ENCODE measurements at places on chromosomes 2 and 18.

- peak; percentile 40 for DNase-seq
Measured at GRCh38 chr2:86225581-86225980, 26.3 kb downstream of the MRPL35 start.

DNA sequence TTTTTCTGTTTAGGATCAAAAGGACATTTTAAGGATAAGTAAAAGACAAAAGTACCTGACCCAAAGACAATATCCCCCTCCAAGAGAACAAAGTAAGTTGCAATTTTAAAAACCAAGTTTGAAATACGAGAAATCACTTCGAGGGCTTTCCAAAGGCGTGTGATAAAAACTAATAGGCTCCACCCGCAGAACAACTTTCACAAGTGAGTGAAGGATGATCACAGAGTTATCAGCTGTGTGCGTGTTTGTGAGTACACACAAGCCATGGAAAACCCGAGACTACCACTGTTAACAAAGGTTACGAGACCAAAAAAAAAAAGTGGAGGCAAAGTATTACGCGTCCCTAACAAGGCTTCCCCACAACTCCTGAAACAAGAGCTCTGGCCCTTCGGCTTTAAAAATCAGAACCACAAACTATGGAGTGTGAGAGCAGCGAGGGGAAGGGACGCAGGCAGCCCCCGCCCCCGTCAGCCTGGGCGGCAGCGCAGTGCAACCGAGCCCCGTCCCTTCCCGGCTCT, 719 bp downstream of the SMAD2 start:
- no peak for DNase-seq

- no peak for DNase-seq
Measured at GRCh38 chr2:217177720-217178119, 317.9 kb upstream of the TNP1 start.

- DNase-seq: no peak
Measured at GRCh38 chr18:61464551-61465142, 131.4 kb downstream of the CDH20 start.

DNA sequence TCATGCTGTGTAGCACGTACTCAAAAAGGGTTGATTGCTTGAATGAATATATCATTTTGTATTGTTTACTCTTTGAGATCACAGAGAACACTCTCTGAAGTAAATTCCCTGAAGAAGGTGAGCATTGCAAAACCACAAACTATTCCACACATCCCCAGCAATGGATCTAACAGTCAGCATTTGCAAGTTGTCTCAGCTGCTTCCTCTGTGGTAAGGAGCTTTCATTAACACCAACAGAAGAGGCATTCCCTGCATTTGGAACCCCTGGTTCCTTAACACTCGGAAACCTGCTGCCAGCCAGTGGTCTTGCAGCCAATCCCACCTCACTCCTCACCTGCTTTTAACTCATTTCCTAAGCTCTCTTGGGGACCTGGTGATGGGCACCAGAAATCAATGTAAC, 108.4 kb downstream of the IRS1 start:
- no peak for DNase-seq

- DNase-seq: no peak
Measured at GRCh38 chr18:42064109-42064508, 109.1 kb downstream of the PIK3C3 start.

DNA sequence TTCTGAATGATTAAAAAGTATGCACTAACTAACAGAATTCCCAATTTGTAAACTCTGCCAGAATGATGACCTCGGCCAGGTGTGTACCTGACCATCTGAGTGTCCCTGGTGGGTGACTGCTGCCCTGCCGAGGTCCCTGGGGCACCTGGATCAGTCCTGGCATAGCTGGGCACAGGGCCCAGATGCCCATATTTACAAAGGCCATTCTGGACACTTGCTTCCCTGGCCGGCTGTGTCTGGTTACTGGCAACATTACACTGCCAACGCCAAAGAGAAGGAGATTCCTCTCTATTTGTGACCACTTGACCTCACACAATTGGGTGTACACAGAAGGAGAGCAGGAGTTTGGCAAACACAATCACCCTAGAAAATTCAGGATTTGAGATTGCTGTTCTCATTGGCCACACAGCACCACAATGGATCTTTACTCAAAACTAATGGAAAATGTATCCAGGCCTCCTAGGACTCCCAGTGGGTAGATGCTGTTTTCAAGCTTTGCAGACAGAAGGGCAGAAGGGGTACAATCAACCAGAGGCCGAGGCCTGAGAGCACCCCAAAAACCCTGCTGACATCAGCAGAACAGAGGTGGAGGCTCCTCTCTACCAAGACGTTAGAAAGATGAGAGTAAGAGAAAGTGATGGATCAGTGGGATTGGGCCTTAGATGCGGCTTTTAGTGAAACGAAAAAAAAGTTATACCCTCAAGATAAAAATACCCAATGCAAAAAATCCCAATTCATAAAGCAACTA, 58.3 kb upstream of the PXDN start:
- no peak for DNase-seq

DNA sequence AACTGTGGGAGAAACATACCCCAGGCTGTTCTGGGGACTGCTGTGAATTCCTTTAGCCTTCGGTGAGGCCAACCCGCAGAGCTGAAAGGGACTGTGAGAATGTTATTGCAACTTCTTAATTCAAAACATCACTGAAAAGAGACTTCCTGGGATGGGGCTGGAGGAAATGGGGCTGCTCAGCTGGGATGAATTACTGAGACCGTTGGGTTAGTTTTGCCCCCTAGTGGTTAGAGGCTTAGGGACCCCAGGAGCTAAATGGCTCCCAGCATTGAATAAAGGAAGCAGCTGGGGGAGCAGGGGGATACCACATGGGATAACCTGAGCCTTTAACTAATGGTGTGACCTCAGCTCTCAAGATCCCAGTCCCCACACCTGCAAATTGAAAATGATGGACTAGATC, 941.1 kb upstream of the FANCL start:
- DNase-seq: no peak

- peak; percentile 85 for DNase-seq
Measured at GRCh38 chr2:200454927-200455801, 54.7 kb downstream of the KCTD18 start.

Measured in activated CD4-positive, alpha-beta T cell treated with anti-CD3 and anti-CD28 coated beads, Interleukin-2, Interleukin-4, amounts not matched to agents 100 ng/mL and 50 ng/mL, durations not matched to agents 16 hours and 8 hours (primary cell).